AG09319 (cell line): ENCODE measurements at places on chromosomes 12 and 14.

GRCh38 chr12:105740369-105740768, 398.4 kb downstream of the NUAK1 start:
- DNase-seq, result no peak

- no peak for DNase-seq
Measured at GRCh38 chr14:62006116-62006731, 244.0 kb downstream of the SNAPC1 start.

DNA sequence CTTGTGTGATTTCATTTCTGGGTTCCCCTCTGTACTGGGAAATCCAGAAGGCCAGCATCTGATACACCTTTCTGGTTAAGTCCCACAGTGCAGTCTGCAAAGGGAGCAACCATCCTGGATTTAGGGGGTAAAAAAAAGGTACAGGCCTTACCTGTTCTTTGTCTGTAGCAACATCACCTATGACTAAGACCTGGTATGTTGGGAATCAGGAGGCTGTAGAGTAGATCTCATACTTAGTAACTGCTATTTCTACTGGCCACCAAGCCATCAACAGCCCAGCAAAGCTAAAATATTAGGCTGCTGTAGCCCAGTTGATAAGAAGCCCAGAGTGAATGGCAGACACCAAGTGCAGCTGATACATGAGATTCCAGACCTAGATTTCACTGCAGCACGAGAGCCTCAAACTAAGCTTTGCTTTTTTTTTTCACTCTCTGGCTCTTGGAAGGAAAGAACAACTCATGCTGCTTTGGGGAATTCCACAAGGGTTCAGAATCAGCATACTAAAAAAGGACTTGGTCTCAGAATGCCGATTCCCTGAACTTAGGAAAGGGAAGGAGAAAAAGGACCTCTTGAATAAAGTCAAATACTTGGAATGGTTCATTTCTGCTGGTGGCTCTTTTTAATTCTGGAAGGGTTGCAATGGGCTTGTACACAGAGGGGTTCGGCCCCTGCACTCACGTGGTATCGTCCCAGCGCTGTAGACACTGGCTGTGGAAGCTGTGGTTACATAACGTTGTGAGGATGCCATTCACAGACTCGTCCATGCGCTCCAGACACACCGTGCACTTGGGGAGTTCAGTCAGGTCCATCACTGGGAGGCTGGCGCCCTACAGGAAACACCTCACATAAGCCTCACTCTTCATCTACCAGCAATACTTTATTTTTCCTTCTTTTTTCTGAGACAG, 20.5 kb downstream of the BRAP start:
- no peak for DNase-seq

DNA sequence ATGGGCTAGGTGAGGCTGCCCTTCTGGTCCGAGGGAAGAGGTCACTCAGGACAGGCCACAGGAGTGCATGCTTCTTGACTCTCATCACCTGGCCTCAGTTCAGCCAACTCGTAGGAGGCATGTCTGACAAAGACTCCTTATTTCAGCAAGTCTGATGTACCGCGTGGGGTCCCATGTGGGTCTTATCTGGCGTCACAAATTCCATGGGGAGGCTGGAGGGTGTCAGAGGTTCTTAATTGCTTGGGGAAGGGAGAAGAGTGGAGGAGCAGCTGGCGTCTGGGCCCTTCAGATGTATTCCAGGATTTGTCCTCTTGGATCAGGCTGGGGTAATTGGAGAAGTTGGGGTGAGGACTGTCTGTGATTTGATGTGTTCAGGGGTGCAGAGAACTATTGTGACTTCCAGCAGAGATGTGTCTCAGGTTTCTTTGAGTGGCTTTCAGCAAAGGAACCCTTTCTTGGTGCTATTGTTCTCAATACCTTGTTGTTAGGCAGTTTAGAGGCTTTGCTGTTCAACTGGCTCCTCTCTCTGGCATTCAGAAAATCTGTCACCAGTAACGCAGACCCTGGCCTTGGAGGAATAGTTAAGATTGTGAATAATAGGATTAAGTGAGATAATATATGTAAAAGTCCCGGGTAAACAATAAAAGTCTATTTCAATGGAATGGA, 60.1 kb downstream of the SUSD6 start:
- no peak for DNase-seq

GRCh38 chr12:2902272-2902880, 11.7 kb downstream of the TULP3 start:
- DNase-seq, result no peak

DNA sequence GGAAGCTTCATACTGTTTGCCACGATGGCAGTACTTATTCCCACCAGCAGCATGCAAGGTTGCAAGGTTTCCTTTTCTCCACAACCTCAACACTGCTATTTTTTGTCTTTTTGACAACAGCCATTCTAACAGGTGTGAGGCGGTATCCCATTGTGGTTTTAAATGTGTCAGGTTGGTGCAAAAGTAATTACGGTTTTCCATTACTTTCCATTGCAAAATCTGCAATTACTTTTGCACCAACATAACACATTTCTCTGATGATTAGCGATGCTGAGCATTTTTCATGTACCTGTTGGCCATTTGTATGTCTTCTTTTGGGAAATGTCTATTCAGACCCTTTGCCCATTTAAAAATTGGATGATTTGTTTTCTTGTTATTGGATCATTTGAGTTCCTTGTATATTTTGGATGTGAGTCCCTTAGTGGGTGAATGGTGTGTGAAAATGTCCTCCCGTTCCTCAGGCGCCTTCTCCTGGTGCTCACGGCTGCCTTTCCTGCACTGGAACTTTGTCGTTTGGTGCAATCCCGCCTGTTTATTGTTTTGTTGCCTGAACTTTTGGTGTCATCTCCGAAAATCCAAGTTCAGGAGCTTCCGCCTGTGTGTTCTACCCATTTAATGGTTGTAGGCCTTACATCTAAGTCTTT, 213.6 kb downstream of the KIF26A start:
- no peak for DNase-seq

DNA sequence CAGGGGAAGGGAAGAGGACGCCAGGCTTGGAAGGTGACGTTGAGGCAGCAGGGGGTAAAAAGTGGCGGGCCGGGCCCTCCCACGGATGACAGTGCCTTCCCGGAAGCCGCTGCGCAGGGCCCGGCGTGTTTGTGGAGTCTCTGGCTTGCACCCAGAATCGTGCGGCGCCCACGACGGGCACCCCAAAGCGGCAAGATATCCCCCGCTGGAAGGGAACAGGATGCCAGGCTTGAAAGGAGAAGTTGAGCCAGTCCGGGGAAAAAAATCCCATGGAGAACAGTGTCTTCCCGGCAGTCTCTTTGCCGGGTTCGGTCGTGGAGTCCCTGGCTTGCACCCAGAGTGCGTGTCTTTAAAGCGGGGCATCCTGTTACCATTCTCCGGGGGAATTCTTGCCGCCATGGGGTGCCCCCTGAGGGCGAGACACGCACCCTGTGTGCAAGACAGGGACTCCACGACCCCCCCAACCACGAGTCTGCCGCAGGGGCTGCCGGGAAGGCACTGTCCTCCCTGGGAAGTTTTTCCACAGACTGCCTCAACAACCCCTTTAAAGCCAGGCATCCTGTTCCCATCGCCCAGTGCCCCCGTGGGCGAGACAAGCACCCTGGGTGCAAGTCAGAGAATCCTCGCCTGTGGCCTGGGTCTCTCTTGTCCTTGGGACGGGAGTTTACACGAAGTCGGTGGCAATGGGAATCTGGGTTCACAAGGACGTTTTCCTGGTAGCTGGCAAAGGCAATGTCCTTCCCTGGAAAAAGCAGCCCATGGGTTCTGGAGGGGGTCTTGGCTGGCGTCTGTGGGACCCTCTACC, 156.1 kb upstream of the ALG10B start:
- DNase-seq, result no peak

GRCh38 chr14:39430762-39431415, 1.3 kb downstream of the FBXO33 start:
- DNase-seq, result no peak

DNA sequence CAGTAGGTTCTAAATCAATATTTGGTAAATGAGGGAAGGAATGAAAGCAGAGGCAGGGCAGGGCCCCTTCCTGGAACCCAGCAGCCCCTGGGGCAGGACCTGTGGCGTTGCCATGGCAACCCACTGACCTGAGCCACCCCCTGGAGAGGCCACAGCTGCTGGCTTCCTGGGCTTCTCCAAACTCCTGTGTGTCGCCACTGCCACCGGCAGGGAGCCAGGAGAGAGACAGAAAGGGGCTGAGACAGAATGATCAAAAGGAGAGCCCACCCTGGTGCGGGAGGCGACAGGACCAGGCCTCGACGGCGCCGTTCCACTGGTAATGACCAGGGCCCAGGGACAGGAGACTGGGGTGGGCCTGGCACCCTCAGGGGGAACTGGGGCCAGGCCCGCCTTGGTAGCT, 18.2 kb downstream of the RFX4 start:
- no peak for DNase-seq

- DNase-seq, result peak; percentile 10
Measured at GRCh38 chr12:23949348-23950209, at the start of gene SOX5. Gene SOX5 (minus strand): TSS chr12:23949670. CDS start chr12:23949601, 69 bp downstream.

DNA sequence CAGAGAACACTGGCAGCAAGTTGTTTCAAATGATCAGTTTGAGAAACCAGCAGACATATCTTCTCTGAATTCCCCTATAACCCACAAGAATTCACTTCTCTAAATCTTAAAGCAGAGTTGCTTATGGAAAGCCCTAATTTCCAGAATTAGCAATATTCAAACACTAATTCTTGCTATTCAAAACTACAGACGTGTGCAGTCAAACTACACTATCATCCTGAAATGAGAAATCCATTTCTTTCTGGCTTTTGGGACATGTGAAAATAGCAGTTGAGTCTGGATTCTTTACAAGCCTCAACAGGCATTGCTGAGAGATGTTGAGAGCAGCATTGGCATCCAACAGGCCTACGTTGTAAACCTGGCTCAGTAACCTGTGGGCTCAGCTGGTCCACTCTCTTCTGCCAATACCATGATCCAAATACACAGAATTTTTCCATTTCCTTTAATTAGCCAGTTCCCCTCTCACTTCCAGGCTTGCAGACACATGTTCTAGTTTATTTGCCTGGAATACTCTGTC, 74.6 kb upstream of the TMTC1 start:
- no peak for DNase-seq

GRCh38 chr12:69056743-69057515, 124.0 kb upstream of the CPM start:
- peak; percentile 52 for DNase-seq

DNA sequence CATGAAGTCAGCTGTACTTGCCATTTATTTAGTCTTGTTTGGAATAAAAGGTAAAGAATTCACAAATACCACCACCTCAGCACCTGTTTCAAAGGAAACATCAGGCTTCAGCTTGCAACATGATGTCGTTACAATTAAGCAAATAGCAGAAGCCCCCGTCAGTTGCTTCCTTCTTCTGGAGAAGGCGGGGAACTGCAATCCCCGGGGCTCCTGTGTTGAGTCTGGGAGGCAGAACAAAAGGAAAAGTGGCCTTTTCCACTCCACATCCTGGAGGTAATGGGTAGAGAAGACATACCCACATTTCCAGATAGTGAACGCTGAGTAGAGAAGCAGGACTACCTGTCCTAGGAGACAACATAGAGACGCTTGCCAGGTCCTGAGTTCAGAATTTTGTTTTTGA, 92.8 kb downstream of the DNAH10 start:
- no peak for DNase-seq

- DNase-seq, result no peak
Measured at GRCh38 chr14:68389943-68390342, 402.9 kb downstream of the ZFP36L1 start.

DNA sequence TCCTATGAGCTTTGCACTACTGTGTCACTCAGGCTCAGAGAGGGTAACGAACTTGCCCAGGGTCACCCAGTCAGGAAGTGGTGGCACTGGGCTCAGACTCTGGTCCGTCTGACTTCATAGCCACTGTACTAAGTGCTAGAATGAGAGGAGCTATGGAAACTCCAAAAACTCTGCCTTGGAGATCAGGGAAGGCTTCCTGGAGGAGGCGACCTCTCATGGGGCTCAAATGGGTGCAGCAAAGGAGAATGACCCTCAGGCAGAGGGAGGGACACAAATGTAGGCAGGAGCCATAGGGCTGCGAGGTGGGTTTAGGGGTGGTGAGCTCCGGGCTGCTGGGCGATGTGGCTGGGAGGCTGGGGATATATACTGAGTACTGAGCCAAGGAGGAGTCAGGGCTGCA, 3.2 kb downstream of the CCDC197 start:
- DNase-seq, result no peak

DNA sequence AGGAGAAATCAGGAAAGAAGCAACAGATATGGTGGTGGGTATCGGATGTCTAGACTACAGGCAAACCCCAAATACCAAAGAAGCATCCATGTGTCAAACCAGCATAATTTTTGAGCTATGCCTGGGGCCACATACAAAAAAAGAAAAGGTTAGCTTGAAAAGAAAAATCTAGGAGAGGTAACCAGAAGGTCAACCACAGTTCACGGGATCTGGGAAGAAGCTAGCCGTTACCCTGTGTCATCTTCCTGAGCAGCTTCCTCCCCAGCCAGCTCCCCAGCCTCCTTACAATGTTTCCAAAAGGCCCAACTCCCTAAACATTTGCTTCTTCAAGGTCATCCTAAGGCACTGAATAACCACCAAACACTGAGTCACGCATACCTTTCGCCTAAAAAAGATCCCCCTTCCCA, 3.1 kb downstream of the SINHCAF start:
- no peak for DNase-seq

- DNase-seq, result no peak
Measured at GRCh38 chr12:4665236-4665635, 16.3 kb downstream of the NDUFA9 start.

GRCh38 chr14:97408503-97408902, 611.3 kb downstream of the VRK1 start:
- DNase-seq, result no peak

- DNase-seq, result no peak
Measured at GRCh38 chr12:30286345-30286926, 409.2 kb downstream of the IPO8 start.

GRCh38 chr12:72753571-72753970, 481.4 kb downstream of the TRHDE start:
- no peak for DNase-seq

- DNase-seq, result peak; percentile 86
Measured at GRCh38 chr14:22836301-22837113, at the start of gene MMP14. Gene MMP14 (plus strand): TSS chr14:22836585. CDS start chr14:22836818, 233 bp downstream.

DNA sequence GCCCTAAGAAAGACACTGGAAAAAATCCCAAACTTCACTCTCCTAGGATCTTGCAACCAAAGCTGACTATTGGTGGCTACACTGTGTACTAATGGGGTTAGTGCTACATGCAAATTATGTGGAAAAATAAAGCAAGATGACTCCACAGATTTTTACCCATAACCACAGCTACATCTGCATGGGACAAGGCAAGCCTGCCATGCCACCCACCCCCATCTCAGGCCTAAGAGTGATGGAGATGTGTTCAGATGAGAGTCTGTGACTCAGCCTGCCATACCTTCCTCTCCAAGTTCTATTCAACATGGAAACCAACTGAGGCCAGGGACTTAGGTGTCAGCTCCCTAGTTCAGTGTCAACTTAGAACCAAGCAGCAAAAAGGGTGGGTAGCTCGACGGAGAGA, 206.2 kb downstream of the PELI2 start:
- DNase-seq, result no peak

- DNase-seq, result no peak
Measured at GRCh38 chr12:6827982-6828780, at the start of gene P3H3. Gene P3H3 (plus strand): TSS chr12:6828407. CDS start chr12:6828441, 34 bp downstream.

DNA sequence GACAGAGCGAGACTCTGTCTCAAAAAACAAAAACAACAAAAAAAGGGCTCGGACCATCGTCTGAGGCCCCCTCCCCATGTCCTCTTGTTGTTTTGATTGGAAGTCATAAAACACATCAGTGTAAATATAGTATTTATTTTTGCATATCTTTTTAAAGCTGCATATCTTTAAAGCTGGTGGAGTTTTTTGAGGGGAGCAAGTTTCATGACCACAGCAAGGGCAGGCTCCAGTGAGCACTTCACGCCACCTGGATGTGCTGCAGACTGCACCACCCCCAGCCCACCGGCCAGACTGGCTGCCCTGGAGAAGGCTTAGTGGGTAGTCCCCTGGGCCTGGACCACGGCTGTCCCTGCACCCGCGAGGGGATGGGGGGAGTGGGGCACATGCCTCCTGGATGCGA, 11.9 kb upstream of the BCL7A start:
- DNase-seq, result no peak
